Fibroblast of skin of back (primary cell): ENCODE measurements at places on chromosomes 6 and 20.

DNA sequence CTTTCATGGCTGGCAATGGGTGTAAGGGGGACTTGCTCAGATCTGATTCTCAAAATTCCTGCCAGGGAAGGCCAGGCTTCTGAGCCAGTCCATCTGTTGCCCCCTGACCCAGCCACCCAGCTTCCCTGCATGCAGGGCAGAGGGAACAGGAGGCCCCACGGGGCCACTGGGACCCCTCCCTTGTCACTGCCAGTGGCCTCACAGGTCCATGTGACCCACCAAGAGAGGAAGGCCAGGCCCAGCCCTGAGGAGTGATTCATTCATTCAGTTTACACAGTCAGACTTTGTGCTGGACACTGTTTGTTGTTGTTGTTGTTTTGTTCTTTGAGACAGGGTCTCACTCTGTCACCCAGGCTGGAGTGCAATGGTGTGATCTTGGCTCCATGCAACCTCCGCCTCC is 39.5 kb downstream of the UBE2V1 start:
- DNase-seq: no peak

GRCh38 chr20:33789109-33789857 is 21.9 kb upstream of the CHMP4B start:
- DNase-seq: peak; percentile 96

DNA sequence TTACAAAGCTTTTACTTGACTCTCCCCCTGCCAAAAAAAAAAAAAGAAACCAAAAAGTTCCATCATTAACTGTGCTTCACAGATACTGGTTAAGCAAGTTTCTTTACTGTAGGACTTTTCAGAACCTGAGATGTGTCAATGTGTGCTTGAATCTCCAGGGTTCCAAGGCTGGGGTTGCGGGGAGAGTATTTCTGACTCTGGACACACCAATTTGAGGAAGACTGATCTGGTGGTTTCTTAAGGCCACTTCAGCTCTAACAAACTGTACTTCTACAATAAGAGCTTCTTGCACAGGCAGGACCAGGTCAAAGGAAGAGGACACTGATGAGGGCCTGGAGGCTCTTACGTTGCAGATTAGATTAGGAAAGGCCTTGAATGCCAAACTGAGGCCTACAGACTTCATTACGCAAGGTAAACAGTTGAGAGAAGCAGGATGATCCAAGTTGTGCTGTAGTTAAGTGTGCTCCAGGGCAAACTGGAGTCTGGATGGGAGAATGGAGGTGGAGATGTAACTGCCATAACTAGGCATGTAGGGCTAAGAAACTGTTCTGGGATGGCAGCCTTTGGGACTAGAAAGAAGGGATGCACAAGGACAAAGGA is 24.4 kb downstream of the COMMD7 start:
- DNase-seq: no peak

- peak; percentile 93 for DNase-seq
Measured at GRCh38 chr6:151294561-151295101, 54.9 kb downstream of the AKAP12 start.

DNA sequence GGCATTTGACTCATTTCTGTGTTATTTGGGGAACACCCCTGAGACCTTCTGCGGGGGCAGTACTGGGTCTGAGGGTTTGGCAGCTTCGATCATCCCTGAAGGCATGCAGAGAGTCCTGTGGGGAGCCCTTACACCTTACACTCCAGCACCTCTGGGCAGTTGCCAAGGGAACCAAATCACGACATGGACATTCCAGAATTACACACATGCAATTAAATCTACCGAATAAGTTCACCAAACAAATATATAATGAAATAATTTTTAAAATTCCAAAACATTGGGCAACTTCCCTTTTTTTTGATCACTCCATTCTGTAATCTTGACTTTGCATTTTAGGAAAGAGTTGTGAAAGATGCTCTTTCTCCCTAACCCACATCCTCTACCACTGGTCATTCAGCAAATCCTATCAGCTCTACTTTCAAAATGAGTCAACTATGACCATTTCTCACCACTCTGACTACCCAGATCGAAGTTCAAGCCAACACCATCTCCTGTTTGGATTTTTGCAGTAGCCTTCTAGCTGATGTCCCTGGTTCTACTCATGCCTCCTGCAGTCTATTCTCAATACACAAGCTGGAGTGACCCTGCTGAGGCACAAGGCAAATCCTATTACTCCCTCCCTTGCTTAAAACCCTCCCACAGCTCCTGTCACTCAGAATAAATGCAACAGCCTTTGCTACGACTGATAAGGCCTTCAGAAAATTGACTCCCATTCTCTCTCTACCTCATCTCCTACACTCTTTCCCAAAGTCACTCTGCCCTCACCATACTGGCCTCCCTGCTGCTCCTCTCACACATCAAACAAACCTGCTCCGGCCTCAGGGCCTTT is 533.3 kb downstream of the HACE1 start:
- peak; percentile 59 for DNase-seq

DNA sequence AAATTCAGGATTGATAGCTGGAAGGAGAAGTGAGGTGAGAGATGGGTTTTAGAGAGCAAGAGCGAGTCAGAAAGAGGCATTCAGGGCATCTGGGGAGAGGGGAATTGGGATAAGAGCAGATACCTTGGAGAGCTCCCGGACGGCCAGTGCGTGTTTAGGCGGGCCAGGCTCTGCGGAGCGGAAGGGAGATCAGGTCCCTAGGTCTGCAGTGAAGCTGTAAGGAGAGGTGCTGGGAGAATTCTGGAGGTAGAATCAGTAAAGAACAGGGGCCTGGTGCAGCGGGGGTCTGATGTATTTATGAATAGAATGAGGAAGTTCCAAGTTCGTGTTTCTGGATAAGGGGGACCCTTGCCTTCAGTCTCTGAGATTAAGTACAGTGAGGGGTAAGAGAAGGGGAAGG is 47.4 kb upstream of the FAM83D start:
- DNase-seq: peak; percentile 30

GRCh38 chr6:67971812-67972211 is 663.3 kb upstream of the ADGRB3 start:
- DNase-seq: no peak

DNA sequence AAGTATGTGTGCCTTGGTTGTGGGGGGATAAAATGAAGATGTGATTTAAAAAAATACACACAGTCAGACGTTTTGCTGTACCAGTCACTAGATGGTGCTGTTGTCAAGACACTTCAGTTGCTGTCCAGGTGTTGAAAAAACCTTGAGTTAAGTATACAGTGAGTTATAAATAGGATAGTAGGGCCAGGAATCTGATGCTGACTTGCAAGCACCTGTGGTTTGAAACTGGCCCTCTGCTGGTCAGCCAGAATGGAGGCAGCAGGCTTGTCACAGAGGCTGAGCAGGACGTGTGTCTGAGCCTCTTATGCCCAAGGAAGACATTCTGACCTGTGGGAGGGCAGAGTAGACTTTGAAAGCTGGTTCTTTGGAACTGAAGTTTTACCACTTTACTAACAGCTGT is 27.8 kb downstream of the RNF8 start:
- peak; percentile 43 for DNase-seq

DNA sequence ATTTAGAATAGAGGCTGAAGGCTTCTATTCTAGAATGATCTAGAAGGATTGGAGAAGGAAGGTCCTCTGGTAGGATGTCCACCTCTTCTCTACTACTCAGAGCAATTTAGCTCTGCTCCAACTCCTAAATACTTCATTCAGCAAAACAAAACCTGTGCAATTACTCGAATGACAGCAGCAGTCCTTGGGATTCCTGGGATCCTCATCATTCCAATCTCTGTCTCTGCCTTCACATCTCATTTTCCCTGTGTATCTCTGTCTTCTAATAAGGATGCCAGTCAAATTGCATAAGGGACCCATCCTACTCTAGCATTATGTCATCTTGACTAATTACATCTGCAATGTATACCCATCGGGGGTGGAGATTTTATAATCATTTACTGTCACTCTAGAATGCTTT is 5.5 kb upstream of the AIG1 start:
- no peak for DNase-seq

DNA sequence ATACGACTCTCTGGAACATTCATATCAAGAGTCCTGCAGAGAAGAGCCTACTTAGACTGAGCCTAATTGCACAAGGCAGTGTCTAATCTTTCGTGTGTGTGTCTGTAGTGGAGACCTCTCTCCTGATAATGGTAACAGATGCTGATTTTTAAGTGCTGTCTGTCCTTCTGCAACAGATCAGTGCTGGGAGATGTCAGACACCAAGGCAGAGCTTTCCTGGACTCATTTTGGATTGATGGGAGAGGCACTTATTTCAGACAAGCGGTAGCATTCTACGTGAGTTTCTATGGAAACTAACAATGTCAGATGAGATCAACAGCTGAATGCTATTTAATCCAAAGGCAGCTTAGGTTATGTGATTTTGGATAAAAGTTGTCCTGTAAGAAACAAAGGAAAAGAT is 167.6 kb downstream of the PLCB4 start:
- no peak for DNase-seq

- no peak for DNase-seq
Measured at GRCh38 chr6:65566117-65566516, 140.9 kb downstream of the EYS start.

DNA sequence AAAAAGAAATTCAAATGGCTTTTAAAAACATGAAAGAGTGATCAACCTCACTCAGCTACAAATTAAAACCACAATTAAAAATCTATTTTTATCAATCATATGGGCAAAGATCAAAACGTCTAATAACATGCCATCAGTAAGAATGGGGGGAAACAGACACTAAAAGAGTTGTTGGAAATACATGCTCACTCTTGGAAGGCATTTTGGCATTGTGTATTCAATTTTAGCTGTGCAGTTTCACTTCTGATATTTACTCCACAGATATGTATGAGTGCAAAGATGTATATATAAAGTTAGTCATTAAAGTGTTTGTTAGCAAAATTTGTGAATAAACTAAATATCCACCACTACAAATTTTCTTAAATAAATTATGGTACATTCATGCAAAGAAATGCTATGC is 112.3 kb upstream of the TOP1 start:
- DNase-seq: no peak

- DNase-seq: peak; percentile 7
Measured at GRCh38 chr6:135630789-135631376, 133.3 kb upstream of the AHI1 start.

DNA sequence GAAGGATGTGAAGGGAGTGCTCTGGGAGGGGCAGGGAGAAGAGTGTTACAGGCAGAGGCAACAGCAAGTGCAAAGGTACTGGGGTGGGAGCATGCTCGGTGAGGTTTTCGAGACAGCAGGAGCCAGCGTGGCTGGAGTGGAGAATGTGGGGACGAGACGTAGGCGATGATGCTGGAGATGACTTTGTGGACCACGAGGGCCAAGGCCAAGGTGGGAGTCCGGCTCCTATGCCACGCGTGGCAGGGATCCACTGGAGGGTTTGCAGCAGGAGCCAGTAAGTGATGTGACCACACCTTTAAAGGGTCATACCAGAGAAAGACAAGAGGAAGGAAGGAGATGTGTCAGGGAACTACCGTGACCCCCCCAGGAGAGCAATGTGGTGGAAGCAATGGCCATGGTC is 7.3 kb downstream of the PTGIS start:
- DNase-seq: no peak

- DNase-seq: no peak
Measured at GRCh38 chr20:55792049-55792448, 213.3 kb downstream of the CBLN4 start.
